Urothelium cell line (cell line): ENCODE measurements at places on chromosomes 6 and 20.

DNA sequence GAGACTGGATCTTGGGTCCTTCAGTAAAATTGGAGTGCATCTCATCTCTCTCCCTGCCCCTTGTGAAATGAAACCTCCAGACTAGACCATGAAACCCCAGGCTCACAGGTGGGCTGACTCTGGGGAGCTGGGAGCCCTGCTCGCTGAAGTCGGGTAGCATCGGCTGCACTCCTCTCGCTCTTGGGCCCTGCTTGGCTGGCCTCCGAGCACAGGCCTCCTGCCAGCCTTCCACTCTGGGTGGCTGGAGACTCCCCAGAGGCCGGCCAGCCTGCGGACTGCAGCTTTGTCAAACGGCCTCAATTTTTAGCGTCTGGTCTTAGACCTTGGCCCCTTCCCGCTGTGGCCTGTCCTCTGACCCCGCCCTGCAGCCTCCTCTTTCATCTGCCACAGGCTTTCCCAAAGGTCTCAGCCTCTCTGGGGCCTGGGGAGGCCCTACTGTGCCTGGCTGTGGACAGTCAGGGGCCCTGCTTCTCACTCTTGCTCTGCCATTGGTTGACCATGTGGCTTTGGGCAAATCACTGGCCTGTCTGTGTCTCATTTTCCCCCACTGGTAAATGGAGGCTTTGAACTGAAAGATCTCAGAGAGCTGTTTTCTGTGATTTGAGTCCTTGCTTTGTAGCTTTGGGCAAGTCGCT is 45.1 kb downstream of the SRC start:
- no peak for DNase-seq

DNA sequence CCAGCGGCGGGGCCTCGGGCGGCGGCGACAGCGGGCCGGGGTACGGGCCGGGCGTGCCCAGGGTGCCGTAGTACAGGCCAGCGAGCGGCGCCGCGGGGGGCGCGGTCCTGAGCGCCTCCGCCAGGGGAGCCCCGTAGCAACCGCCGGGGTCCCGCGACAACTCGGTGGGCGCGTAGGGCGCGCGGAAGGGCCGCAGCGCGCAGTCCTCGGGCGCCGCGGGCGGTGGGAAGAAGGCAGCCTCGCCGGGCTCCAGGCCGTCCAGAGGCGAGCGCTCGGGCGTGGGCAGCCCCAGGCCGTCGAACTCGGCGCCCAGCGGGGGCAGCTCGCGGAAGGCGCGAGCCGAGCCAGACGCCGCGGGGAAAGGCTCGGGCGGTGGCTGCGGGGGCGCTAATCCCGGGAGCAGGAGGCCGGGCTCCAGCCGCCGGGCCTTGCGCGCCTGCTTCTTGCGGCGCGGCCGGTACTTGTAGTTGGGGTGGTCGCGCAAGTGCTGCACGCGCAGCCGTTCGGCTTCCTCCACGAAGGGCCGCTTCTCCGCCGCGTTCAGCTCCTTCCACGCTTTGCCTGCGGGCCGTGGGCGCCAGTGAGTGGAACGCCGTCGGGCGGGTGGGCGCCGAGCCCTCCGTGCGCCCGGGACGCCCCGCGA is 916 bp downstream of the SOX18 start:
- no peak for DNase-seq

DNA sequence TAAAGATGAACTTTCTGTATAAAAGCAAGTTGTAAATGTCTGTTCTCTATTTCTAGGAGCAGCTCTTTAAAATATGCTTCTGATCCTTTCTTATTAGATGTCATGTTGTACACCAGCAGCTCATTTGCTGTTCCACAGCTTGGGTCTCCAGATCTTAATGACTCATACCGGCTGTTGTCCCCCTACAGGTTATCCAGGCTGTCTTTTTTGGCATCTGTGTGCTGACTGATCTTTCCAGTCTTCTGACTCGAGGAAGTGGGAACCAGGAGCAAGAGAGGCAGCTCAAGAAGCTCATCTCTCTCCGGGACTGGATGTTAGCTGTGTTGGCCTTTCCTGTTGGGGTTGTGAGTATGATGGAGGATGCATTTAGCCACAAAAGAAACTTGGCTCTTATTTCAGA is 76.0 kb downstream of the AIG1 start:
- no peak for DNase-seq

GRCh38 chr6:20266851-20267608 is 54.8 kb upstream of the MBOAT1 start:
- DNase-seq = peak; percentile 13

GRCh38 chr20:58092871-58093270 is 135.6 kb downstream of the ANKRD60 start:
- DNase-seq = no peak

DNA sequence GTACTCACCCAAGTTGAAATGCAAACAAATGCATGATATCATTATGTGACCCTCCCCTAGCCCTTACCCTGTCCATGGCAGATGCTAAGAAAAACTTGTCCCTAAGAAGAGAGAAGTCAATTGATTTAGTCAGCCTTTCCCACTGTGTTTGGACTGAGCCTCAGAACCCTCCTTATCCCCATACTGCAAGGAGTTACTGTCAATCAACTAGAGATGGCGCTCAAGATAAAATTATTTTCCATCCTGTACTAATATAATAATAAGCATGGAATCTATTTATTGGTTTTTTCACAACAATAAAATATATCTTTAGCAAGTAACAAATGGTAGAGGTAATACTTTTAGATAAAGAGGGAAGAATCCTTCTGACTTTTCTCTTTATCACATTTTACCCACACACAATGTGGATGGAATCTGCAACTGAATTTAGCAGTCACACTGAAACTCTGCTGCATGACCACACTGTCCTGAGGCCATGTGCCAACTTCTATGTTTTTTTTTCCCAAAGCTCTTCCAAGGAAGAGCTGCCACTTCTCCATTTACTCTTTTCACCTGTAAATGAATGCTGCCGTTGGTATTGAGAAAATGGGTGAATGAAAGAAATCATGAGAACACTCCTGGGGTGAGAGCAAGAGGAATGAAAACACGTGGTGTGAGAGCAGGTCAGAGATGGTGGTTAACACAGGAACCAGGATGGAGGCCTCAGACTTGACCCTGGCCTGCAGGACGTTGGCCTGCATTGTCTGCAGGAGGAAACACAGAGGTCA is 10.5 kb downstream of the NT5E start:
- DNase-seq = no peak

GRCh38 chr20:11051136-11051535 is 377.3 kb upstream of the JAG1 start:
- DNase-seq = no peak

GRCh38 chr6:1761477-1761877 is 151.8 kb downstream of the FOXC1 start:
- no peak for DNase-seq

- no peak for DNase-seq
Measured at GRCh38 chr20:47708140-47708807, 77.0 kb downstream of the SULF2 start.

DNA sequence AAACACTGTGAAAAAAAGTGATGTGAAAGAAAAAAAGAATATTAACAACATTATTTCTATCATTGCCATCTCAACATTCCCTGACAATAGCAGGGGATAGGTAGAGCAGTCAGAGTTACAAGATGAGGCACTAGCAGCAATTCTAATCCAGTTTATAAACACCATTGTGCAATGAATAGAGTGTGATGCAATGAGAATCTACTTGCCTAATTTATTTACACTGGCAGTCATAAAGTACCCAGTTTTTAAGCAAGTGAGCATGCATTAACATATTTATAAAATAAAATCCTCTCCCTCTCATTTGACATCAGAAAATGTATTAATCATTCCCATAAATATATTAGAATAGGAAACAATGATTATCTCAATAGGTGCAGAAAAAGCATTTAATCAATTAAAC is 2.5 kb upstream of the MANEA start:
- no peak for DNase-seq
